Urinary bladder (tissue), 4 donors: ENCODE measurements at places on chromosomes 2 and 18. TPM values are rescaled to one million over a fixed set of nuclear protein-coding genes. Genes with fewer than 3 reads are reported as not detected.
A peak's percentile ranks its signal among the peaks of the same experiment; 100 is the strongest.

DNA sequence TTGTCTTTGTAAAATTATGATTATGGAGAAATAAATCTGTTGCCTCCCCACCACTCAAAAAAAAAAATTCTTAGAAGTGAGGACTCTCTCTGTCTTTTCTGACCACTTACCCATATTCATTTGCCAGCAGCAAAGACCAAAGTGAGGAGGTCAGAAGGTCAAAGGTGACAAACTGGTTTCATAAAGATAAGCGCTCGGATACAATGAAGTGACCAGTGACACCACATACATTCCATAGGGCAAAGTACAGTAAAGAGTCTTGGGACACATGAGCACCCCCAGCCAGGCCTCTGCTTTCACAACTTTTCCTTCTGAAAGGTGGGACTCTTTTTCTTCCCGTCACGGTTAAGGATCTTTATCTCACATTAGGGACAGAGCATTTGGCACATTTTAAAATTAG lies 75.9 kb upstream of the TCF4 start:
- no peak for DNase-seq

- DNase-seq = peak; percentile 78
Observed at GRCh38 chr2:100291152-100291970, 30.9 kb downstream of the LONRF2 start.

DNA sequence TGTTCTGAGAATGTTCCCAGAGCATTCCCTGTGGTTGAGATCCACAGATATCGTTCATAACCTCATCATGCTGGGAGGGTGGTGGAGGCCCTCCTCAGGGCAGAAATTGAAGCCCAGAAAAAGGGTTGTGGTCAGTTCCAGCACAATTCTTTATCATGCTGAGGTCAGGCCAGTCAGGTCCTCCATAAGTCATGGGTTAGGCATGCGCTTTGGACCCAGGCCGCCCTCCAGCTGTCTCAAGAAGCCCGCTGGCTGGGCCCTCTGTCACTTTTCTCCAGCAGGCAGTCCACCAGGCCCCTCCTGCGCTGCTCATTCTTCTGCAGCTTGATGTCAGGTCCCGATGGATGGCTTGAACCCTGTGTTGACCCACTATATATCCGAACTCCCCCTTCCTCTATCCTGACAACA lies 151.1 kb upstream of the NT5C1B start:
- no peak for DNase-seq

Gene PPP1R1C
- total RNA-seq = 3.4 TPM

GRCh38 chr2:73233932-73234832 lies at the start of gene CCT7:
CCT7 (plus strand) TSS chr2:73234308; CDS start chr2:73234379, 71 bp downstream.
- peak; percentile 85 for DNase-seq

DNA sequence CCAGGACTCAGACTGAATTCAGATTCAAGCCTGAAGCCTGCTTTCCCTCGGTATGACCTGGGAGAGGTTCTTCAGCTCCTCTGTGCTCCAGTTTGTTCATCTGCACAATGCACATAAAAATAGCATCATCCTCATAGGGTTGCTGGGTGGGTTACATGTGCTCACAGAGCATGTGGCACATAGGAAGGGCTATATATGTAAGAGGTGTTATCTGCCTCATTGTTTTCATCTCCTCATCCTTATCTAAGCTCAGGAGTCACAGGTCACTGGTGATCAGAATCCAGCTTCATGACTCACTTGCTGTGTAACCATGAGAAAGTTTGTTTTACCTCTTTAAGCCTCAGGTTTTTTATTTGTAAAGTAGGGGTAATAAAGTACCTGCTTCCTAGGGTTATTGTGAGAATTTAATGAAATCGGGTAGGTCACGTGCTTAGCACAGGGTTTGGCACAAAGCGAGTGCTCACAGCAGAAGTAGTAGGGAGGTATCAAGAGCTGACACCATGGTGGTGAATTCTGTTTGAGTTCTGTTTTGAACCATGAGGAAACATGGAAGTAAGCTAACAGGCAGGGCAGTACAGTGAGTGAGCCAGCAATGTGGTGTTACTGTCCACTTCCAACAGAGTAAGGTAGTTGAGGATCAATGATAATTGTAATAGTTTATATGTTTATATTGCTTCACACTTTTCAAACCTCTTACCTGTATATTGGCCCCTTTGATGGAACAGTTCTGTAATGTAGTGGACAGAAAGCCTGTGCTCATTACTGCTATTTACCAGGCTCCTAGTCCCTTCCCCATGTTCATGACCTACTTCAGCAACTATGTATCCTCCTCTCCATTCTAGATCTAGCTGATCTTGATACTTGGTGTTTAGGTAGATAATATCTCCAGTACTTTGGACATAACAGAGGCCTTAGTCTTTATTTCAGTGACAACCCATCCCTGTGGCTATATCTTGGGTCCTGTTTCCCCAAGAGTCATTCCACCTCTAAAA lies 141.4 kb upstream of the LTBP1 start:
- DNase-seq = no peak

DNA sequence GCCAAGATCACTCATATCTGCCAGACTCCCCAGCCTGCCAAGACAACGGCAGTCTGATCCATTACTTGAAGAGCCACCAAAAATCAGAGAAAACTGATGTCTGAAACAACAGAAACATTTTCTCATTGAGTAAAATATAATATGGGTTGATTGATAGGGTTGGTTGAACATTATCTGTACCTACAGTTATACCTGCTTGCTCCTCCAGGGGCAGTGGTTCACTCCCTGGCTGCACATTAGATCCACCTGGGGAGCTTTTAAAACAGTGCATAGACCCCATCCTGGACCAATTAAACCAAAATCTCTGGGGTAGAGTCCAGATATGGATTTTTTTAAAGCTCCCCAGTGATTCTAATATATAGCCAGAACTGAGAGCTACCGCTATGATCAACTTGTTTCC lies 43.6 kb upstream of the SLC14A2 start:
- DNase-seq = no peak

- no peak for DNase-seq
Observed at GRCh38 chr2:182761903-182762302, 45.8 kb downstream of the DNAJC10 start.

- no peak for DNase-seq
Observed at GRCh38 chr18:46567196-46567595, 89.8 kb downstream of the LOXHD1 start.

DNA sequence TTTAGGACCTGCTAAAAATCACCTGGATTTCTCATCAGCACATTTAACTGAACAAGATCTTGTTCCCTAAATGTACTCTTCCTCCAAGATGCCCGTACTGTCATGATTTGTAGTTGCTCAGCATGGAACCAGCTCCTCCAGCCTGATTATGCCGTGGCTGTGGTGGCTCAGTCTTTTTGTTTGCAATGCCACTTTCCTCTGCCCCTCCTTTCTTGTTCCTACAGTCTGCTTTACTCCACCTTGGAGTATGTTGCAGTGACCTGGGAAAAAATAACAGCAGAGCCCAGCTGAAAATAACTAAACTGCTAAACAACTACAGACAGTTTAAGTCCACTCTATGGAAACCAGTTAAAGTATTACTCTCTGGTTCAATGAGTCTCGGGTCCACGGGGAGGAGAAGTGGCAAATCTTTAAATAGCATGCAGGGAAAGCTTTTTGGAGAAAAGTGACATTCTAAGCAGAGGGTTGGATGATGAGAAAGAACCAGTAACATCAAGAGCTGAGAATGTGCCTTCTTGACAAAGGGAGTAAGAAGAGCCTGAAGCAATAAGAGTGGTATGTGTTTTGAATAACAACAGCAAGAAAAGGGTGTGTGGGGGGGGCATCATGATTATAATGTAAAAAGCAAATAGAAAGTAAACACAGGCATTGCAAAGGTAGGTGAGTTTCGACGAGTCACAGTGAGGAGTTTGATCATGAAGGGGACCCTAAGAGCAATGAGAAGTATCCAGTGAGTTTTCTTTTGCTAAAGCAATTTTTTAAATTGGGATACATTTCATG lies 225.7 kb downstream of the TMX3 start:
- no peak for DNase-seq

GRCh38 chr2:190867212-190867611 lies 13.4 kb upstream of the GLS start:
- DNase-seq = no peak

Gene DLX1
- 0.21 TPM for total RNA-seq

- DNase-seq = no peak
Observed at GRCh38 chr2:148557844-148558436, 86.6 kb upstream of the EPC2 start.

DNA sequence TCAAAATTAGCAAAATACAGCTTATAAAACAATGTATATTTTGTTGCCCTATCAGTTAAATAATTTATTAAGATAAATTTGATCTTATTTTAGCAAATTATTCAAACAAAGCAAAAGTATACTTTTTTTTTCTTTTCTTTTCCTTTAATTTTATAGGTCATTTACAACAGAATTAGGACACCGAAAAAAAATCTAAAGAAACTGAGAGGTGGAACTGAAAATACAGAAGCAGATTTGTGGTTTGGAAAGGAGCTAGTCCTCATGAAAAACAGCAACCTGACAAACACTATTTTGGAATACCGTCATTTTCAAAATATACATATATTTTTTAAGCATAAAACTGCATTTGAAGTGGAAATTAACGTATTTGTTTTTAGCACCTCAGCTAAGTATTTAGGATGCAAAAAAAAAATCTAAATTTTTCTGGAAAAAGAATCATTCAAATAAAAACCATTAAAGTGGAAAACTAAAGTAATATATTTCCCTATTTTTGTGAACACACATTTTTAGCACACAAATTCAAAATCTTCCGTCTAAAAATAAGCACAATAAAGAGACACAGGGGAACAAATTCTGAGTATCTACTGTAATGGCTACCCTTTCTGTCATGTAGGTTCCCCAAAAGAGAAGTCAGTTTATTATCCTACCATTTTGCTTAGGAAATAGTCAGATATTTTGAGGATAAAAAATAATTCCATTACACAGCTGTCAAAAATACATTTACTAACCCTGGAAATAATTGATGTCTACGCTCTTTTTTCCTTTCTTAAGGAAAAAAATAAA lies 2.7 kb downstream of the CCDC88A start:
- no peak for DNase-seq

DNA sequence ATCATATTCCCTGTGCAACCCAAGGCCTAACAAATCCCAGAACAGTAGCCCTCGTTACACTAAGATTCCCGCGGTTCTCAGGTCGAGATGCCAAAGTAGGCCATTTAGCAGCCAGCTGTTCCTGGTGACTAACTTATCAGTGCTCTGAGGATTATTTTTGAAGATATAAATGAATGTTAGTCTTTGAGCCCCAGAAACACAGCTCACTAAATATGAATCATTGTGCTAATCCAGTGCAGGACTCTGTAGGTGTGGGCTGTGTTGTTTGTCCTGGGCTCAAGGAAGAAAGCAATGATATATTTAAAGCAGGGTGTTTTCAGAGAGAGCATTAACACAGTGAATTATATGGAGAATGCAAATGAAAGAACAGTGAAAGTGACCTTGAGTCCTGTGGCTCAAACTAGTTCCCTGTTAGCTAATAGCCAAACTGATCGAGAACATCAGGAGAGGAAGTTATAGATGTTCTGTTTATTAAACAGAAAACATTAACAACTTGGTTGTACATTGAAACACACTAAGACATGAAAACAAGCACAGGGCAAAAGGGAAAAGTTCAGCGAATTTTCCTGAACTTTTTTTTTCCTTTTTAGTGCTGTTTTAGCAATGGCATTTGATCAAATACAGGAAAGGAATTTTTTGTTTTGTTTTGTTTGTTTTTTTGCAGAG lies 228.3 kb downstream of the RNF152 start:
- DNase-seq = no peak

DNA sequence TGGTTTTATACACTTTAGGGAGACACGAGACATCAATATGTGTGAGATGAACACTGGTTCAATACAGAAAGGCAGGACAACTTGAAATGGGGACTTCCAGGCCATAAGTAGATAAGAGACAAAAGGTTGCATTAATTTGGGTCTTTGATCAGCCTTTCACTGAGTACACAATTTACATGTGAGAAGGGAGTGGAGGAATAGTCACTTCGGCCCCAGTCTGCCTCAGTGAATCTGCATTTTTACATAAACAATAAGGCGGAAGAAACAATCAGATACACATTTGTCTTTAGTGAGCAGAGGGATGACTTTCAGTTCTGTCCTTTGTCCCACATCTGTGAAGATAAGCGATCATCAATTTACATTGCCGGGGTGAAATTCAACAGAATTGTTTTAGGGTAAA lies 104.3 kb upstream of the ARL4C start:
- no peak for DNase-seq

Gene ARHGEF33
- total RNA-seq = 2.1 TPM

DNA sequence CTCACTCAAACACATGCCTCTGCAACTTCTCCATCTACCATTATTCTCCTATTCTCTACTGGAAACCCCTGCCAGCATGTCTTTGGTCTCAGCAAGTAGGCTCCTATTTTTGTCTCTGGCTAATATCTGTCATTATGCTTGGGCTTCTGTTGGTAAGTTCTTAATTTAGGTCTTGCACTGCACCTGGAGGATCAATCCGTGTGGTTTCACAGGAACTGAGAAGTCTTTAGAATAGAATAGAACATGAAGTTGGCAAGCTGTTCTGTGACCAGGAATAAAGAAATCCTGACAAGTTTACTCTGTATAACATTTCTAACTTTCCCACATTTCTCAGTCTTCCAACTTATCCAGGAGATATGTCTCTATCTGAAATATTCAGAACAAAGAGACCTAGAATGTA lies 219.5 kb upstream of the GYPC start:
- DNase-seq = no peak

DNA sequence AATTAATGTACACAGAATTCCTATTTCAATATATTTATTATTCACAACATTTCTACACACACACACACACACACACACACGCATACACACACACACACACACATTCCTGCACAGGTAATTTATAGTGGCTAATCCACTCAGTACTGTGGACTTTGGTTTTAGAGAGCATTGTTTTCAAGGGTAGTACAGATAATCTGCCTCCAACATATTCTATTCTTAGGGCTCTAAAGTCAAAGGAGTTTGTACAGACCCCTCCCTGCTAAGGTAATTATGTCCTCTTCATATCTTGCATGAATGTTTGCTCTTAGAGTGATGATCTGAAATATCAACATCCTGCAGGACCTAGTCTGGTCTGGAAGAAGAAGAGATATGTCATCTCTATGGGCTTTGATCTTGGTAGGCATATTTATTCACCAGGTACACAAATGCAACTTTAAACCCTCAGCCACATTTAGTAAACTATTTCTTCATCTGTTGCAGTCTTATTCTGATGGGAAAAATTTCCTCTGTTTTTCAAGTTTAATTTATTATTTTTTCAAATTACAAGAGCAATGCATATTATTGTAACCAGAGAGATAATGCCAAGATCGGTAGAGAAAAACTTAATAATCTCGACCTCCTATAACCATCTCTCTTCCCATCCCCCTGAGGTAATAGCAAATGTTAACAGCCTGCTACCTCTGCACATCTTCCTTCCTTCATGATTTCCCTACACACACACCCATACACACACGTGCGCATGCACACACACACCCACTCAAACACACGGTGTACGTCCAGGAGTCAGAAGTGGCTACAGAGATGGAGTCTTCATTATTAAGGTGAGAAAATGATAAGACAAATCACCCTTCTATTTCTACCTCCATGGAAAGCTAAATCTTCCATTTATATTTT lies 18.3 kb upstream of the POLE4 start:
- no peak for DNase-seq

- no peak for DNase-seq
Observed at GRCh38 chr18:8011906-8012305, 444.8 kb downstream of the PTPRM start.
